Small intestine (tissue), 16 donors: ENCODE measurements at places on chromosomes 2 and 18.

GRCh38 chr2:39642051-39642718 is 23.5 kb upstream of the TMEM178A start:
- H3K4me1 ChIP-seq, result no peaks in the 10 kb centered on the region
- H3K36me3 ChIP-seq, result no peaks in the 10 kb centered on the region
- H3K27ac ChIP-seq, result no peak overlapping the region
- DNase-seq, result no peak
- H3K27me3 ChIP-seq, result no peaks in the 10 kb centered on the region

DNA sequence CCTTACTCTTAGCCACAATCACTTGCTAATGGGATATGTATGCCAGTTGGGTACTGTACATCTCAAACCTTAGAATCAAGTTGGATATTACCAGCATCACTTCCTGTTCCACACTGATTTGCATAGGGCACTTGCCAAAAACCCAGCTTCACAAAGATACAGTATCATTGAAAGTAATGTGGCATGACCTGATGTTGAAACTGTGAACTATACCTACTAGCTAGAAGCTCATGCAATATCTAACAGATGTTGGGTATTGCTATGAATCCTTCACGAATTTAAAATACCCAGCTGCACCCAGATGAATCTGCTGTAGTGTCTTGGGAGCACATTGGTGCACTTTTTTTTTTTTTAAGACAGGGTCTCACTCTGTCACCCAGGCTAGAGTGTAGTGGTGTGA is 6.5 kb upstream of the STAMBP start:
- no peaks in the 10 kb centered on the region for H3K4me1 ChIP-seq
- DNase-seq, result no peak
- H3K36me3 ChIP-seq, result no peaks in the 10 kb centered on the region
- no peak overlapping the region for H3K27ac ChIP-seq
- H3K4me3 ChIP-seq, result no peak overlapping the region

DNA sequence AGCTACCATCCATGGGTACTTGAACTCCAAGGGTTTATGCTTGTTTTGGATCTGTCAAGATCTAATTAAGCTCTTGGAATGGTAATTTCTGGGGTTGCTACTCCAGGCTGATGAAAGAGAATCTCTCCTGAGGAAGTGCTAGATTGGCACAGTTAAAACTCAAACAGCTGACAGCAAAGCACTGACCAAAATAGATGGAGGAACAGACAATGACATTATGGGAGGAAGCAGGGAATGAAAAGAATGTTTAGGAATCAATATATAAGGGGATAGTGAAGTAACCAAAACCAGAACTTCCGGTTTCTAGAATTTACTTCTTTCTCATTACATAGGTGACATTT is 6.3 kb downstream of the THUMPD2 start:
- peaks cover 8% of the 10 kb centered on the region for H3K36me3 ChIP-seq
- H3K27ac ChIP-seq, result no peak overlapping the region
- H3K4me1 ChIP-seq, result no peaks in the 10 kb centered on the region
- no peaks in the 10 kb centered on the region for H3K27me3 ChIP-seq
- no peak for DNase-seq

DNA sequence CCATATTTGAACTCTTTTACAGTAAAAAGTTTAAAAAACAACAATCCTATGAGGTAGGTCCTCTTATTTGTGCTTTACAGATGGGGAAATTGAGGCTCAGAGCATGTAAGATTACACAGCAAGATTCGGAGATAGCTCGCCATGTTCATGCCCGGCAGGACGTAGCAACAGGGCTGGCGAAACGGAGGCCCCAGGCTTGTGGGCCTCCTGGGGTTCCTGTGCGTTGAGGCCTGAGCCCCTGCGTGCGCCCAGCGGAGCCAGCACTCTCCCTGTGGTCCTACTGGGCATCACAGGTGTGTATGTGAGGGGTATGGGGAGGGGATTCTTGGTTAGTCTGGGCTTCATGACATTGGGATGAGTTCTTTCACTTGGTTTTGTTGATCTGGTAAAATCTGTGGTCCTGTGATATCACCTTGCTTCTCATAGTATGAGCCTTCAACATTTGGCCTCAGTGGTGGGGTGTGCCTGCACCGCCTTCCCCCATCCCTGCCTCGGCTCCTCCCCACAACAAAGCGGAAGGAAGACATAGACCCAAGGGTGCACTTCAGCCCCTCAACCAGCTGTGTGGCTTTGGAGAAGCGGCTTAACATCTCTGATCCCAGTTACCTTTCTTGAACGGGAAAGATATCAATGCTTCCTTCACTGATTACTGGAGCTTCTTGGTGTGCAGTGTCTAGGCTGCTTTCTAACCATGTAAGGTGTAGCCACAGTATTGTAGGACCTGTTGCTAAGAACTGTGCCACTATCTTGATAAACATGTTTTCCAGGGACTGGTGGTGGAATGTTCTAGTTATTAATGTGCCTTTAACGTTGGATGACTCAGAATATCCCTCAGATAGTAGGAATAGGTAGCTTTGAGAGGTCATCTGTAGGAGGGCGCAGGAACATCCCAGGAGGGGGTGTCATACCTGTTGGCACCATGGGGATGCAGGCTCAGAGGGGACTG is 37.2 kb downstream of the HPCAL1 start:
- H3K27me3 ChIP-seq, result no peaks in the 10 kb centered on the region
- no peak overlapping the region for H3K4me3 ChIP-seq
- no peak overlapping the region for H3K27ac ChIP-seq
- DNase-seq, result no peak
- no peaks in the 10 kb centered on the region for H3K4me1 ChIP-seq

DNA sequence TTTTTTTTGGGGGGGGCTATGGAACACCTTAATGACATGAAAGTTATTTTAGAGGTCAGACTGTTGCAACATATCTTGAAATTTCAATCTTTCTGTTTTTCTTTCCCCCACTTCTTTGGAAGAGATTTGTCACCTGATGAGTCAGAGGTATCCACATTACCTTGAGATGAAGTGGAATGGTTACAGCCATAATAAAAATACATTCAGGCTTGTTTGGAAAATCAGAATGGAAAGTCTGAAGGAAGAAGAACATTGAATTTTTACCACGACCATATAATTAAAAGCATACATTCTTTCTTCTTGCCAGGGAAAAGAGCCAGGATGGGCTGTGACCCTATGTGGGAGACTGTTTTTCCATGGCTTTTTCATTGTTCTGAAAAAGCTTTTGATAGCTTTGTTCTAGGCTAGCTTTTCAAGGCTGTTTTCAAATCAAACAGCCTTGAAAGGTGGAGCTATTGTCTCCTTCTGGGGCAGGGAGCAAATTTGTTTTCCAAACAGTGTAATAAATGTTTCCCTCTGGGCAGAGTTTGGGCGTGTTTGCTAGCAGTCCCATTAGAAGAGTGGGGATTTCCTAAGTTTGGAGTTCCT is 2.3 kb upstream of the GTF3C3 start:
- no peaks in the 10 kb centered on the region for H3K27me3 ChIP-seq
- no peak overlapping the region for H3K27ac ChIP-seq
- H3K4me3 ChIP-seq, result no peak overlapping the region
- no peaks in the 10 kb centered on the region for H3K4me1 ChIP-seq
- no peak for DNase-seq

DNA sequence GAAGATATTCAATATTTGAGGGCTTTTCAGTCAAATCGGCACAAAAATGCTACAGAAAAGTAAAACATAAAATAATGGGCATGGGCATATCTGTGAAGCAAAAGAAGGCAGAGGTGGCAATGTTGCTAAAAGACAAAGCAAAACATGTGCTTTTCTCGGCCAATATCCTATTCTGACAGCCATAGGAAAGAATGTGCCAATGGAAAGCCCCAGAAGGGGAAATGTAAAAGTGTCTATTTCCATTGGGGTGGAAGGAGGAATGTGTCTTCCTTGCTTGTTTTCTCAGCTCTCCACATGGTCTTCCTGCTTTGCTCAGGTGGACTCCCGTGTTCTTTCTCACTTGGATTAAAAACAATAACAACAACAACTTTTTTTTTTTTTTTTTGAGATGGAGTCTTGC is 13.7 kb upstream of the PER2 start:
- H3K27ac ChIP-seq, result no peak overlapping the region
- no peak for DNase-seq
- H3K4me3 ChIP-seq, result no peak overlapping the region
- no peaks in the 10 kb centered on the region for H3K4me1 ChIP-seq

DNA sequence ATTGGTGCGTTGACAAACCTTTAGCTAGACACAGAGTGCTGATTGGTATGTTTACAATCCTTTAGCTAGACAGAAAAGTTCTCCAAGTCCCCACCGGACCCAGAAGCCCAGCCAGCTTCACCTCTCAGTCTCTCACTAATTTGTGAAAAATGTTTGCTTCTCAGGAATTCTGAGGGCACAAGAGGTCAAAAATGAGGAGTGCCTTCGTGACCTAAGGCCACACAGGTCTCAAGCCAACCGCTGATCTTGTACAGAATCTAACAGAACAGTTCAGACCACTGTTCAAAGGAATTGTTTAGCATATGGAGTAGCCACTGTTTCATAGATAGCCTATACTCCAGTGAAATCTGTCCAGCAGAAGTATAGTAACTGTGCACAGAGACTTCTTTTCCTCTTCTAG is 29.8 kb upstream of the LRRC30 start:
- no peaks in the 10 kb centered on the region for H3K36me3 ChIP-seq
- H3K4me3 ChIP-seq, result no peak overlapping the region
- no peak for DNase-seq

DNA sequence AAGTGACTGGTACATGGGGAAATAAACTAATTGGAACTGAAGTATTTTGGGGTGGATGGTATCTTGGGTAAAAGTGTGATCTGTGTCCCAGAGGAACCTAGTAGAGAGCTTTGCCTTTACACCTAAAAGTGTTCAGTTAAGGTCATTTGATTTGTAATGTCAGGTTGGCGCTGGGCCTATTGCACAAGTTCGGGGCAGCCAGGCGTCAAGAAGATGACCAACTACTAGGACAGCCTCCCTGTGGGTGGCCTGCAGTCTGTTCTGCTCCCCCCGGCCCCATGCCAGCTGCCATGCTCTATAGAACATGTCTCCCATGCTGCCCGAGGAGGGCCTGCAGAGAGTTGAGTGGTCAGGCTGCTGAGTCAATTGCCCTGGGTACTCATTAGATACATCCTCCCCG is 10.1 kb downstream of the RRM2 start:
- peaks cover 7% of the 10 kb centered on the region for H3K36me3 ChIP-seq
- no peak for DNase-seq

DNA sequence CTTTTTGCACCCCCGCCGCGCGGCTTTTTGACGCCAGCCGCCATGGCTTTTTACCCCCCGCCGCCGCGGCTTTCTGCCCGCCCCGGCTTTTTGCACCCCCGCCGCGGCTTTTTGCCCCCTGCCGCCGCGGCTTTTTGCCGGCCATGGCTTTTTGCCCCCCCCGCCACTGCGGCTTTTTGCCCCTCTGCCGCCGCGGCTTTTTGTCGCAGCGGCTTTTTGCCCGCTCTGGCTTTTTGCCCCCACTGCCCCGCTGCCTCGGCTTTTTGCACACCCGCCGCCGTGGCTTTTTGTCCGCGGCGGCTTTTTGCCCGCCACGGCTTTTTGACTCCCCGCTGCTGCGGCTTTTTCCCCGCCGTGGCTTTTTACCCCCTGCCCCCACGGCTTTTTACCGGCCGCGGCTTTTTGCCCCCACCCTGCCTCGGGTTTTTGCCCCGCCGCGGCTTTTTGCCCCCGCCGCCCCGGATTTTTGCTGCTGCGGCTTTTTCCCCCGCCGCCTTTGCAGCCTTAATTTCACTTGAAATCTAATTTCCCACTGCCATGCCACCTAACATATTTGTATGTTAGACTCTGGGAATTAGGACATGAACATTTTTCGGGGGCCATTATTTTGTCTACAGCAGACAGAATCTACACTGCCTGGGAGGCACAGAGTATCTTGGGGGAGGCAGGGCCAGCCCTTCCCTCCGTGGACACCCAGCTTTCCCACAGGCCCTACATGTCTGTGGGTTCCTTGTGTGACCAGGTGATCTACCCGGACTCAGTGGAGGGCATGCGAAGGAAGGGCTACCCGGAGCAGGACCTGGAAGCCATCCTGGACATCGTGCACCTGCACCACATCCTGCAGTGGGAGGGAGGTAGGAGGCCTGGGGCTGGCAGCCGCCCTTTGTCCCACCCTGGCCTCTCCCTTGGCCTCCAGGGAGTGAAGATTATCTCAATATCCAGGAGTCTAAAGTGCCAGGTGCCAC is 3031.0 kb upstream of the TEKT4 start:
- no peaks in the 10 kb centered on the region for H3K4me1 ChIP-seq
- H3K27ac ChIP-seq, result no peak overlapping the region
- no peaks in the 10 kb centered on the region for H3K36me3 ChIP-seq
- no peak overlapping the region for H3K4me3 ChIP-seq

GRCh38 chr18:74604774-74605173 is 7.1 kb downstream of the ZNF407 start:
- no peak overlapping the region for H3K4me3 ChIP-seq
- H3K4me1 ChIP-seq, result no peaks in the 10 kb centered on the region
- no peaks in the 10 kb centered on the region for H3K27me3 ChIP-seq
- no peak overlapping the region for H3K27ac ChIP-seq
- DNase-seq, result no peak
- no peaks in the 10 kb centered on the region for H3K36me3 ChIP-seq

GRCh38 chr2:219186754-219187456 is 8.8 kb downstream of the RETREG2 start:
- H3K36me3 ChIP-seq, result peaks cover 19% of the 10 kb centered on the region
- H3K27me3 ChIP-seq, result no peaks in the 10 kb centered on the region
- no peaks in the 10 kb centered on the region for H3K4me1 ChIP-seq
- H3K27ac ChIP-seq, result no peak overlapping the region
- no peak overlapping the region for H3K4me3 ChIP-seq
- no peak for DNase-seq

- no peak overlapping the region for H3K4me3 ChIP-seq
- no peak for DNase-seq
- no peak overlapping the region for H3K27ac ChIP-seq
- H3K4me1 ChIP-seq, result no peaks in the 10 kb centered on the region
Measured at GRCh38 chr18:63523660-63524059, 18.5 kb upstream of the SERPINB12 start.

GRCh38 chr2:19312949-19313348 is 45.5 kb downstream of the OSR1 start:
- H3K27ac ChIP-seq, result no peak overlapping the region
- no peak for DNase-seq
- no peaks in the 10 kb centered on the region for H3K4me1 ChIP-seq

- peak; percentile 58 for DNase-seq
- H3K4me3 ChIP-seq, result no peak overlapping the region
Measured at GRCh38 chr2:74845217-74845751, 11.4 kb downstream of the HK2 start.

- H3K27me3 ChIP-seq, result no peaks in the 10 kb centered on the region
- H3K36me3 ChIP-seq, result no peaks in the 10 kb centered on the region
- no peak for DNase-seq
- H3K4me1 ChIP-seq, result no peaks in the 10 kb centered on the region
- H3K4me3 ChIP-seq, result no peak overlapping the region
Measured at GRCh38 chr2:207694811-207695281, 16.6 kb upstream of the CCNYL1 start.
